Inflammatory macrophage treated with lipopolysaccharide for 4 hours (primary cell): ENCODE measurements at places on chromosomes 1 and 21.
A peak's percentile ranks its signal among the peaks of the same experiment; 100 is the strongest.

GRCh38 chr1:166136699-166137401, 30.0 kb downstream of the FAM78B start:
- no peak for DNase-seq

GRCh38 chr21:34557261-34557660, 45.3 kb upstream of the KCNE1 start:
- no peak for DNase-seq

GRCh38 chr1:245990315-245991022, 516.6 kb downstream of the SMYD3 start:
- no peak for DNase-seq

DNA sequence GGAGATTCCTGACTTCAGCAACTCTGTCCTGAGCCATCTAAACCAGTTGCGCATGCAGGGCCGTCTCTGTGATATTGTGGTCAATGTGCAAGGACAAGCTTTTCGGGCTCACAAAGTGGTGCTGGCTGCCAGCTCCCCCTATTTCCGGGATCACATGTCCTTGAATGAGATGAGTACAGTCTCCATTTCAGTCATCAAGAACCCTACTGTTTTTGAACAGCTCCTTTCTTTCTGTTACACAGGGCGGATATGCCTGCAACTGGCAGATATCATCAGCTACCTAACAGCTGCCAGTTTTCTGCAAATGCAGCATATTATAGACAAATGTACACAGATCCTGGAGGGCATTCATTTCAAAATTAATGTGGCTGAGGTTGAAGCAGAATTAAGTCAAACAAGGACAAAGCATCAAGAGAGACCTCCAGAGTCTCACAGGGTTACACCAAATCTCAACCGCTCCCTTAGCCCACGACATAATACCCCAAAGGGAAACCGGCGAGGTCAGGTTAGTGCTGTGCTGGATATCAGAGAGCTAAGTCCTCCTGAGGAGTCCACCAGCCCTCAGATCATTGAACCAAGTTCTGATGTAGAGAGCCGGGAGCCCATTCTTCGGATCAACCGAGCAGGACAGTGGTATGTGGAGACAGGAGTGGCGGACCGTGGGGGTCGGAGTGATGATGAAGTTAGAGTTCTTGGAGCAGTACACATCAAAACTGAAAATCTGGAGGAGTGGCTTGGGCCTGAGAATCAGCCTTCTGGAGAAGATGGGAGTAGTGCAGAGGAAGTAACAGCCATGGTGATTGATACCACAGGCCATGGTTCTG, 2.3 kb downstream of the ZBTB37 start:
- DNase-seq: no peak

GRCh38 chr1:66695116-66695515, 57.1 kb upstream of the DYNLT5 start:
- peak; percentile 60 for DNase-seq

GRCh38 chr21:42456457-42456856, 39.6 kb downstream of the RSPH1 start:
- peak; percentile 83 for DNase-seq
